ENCODE measurements at places on chromosomes 2 and 18. TPM values are rescaled to one million over a fixed set of nuclear protein-coding genes. Genes with fewer than 3 reads are reported as not detected.
A peak's percentile ranks its signal among the peaks of the same experiment; 100 is the strongest.

DNA sequence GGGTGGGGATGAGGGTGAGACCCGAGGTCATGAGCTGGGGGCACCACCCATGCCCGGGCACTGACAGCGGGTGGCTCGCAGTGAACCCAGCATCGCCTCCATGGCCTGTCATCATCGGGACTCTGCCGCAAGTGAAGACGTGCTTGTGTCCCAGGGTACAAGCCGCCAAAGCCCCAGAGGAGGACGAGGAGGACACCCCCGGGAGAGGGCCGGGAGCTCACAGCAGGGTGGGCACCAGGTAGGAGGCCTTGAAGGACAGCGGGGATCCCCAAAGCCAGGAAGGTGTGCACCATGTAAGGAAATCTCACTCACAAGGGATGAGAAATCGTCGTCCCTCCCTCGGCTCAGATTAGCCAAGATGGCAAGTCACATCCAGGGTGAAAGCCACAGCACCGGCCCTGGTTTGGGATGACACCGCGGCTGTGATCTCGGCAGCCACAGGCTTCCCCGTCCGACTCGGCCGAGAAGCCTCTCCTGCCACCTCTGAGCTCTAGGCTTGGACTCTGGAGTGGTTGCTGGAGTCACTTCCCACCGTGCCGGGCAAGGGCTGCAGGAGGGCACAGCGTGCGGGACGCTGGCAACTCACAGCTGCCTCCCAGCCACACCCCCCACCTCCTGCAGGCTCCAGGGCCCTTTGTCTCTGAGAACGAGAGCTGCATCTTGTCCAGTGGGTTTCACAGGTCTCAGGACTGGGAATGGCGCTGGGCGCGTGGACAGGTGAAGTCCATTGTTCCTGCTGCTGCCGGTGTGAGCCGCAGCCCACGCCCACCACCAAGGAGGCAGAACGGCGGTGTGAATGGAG lies 81.6 kb upstream of the CTDP1 start:
- H3K4me3 ChIP-seq, result no peak overlapping the region
- no peak for DNase-seq
- H3K27ac ChIP-seq, result no peak overlapping the region
- H3K4me1 ChIP-seq, result no peaks in the 10 kb centered on the region
- no peaks in the 10 kb centered on the region for H3K36me3 ChIP-seq

DNA sequence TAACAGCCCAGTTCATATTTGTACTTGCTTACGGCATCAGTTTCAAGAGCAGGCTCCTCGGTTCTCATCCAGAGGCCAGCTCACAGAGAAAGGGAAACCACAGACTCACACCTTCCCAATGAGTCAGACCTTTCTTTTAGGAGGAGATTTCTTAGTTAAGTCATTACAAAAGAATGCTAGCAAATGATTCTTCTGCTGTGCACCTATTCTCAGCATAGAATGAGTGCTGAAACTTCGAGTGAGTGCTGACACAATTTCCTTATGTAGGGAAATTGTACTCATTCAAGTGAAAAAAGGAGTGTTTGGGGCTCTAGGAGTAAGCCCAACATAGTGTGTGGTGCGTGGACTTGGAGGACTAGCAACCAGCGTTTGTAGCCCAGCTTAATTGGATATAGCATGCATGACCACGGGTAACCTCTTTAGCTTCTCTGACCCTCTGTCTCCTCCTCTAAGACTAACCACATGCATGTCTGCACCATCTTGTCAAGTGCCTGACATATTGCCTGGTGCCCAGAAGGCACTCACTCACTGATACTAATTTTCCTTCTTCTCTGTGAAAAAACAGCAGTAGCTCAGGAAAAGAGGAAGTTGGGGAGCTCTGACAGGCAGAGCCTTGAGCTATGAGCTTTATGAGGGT lies 87.0 kb downstream of the ALPK2 start:
- no peak for DNase-seq
- no peak overlapping the region for H3K4me3 ChIP-seq
- no peaks in the 10 kb centered on the region for H3K27me3 ChIP-seq
- H3K36me3 ChIP-seq, result peaks cover 30% of the 10 kb centered on the region

DNA sequence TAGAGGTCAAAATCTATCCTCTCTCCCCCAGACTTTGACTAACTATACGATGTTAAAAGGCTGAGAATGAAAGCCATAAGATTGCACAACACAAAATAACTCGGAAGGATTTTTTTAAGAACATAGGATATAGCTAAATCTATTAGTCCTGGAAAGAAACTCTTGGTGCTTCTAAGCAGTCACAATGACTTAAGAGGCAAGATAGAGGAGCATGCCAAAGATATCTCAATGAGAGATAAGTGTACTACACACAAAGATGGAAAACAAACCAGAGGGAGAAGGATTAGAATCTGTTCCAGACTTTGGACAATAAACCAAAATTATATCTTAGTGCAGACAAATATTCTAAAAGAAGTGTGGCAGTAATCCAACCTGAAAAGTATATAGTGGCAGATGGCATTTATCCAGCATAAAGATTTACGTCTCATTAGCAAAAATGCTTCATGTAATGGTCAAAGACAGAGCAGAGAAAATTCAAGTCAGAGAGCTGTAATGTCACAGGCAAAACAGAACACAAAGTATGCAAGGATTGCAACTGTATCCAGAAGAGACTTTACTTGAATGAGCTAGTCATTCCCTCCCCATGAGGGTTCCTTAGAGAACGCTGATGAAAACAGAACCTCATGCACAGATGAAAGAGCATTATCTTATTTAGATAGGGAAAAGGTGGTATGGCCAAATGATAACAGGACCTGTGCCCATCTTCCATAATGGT lies 28.8 kb upstream of the EVA1A start:
- DNase-seq, result no peak
- peak overlapping the region; percentile 9 for H3K27ac ChIP-seq
- H3K4me1 ChIP-seq, result peaks cover 55% of the 10 kb centered on the region
- no peaks in the 10 kb centered on the region for H3K36me3 ChIP-seq
- H3K27me3 ChIP-seq, result no peaks in the 10 kb centered on the region

DNA sequence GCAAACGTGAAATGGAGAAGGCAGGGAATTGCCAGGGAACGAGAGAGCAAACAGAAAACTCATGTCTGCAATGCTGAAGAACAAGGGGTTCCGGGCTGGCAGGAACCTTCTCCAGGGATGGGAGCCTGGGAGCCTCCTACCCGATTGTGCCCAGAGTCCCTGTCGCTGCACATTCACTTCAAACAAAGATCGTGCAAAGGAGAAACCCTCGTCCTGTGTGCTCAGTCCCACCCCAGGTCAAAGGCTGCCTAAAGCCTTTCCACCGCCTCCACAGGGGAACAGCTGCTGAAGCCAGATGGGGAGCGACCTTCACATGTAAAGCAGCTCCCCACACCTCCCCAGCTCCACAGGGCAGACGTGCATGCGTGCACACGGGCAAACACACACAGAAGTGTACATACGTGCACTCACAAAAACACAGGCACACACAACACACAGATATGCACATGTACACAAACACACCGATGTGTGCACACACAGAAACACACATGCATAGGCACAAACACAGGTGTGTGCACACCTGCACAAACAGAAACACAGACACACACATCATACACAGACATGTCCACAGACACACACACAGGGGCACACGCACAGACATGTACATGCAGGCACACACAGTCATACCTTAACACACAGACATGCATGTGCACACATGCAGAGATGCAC lies 460.1 kb upstream of the SALL3 start:
- no peaks in the 10 kb centered on the region for H3K36me3 ChIP-seq
- H3K27ac ChIP-seq, result no peak overlapping the region
- peak; percentile 53 for DNase-seq
- H3K4me1 ChIP-seq, result no peaks in the 10 kb centered on the region

GRCh38 chr18:3041843-3042242 lies 28.9 kb upstream of the LPIN2 start:
- H3K4me3 ChIP-seq, result no peak overlapping the region
- H3K27ac ChIP-seq, result no peak overlapping the region
- no peak for DNase-seq
- H3K27me3 ChIP-seq, result no peaks in the 10 kb centered on the region
- no peaks in the 10 kb centered on the region for H3K4me1 ChIP-seq

GRCh38 chr2:54648256-54648655 lies 75.2 kb upstream of the EML6 start:
- H3K27me3 ChIP-seq, result no peaks in the 10 kb centered on the region
- H3K4me3 ChIP-seq, result no peak overlapping the region
- H3K27ac ChIP-seq, result no peak overlapping the region
- H3K36me3 ChIP-seq, result peaks cover 70% of the 10 kb centered on the region
- DNase-seq, result no peak

- H3K27ac ChIP-seq, result no peak overlapping the region
- H3K4me1 ChIP-seq, result no peaks in the 10 kb centered on the region
- H3K36me3 ChIP-seq, result no peaks in the 10 kb centered on the region
These were observed 14.1 kb upstream of the PNPT1 start for GRCh38 chr2:55707751-55708150.

GRCh38 chr2:220077488-220077887 lies 450.1 kb downstream of the SLC4A3 start:
- peaks cover 68% of the 10 kb centered on the region for H3K4me1 ChIP-seq
- no peak for DNase-seq
- no peaks in the 10 kb centered on the region for H3K27me3 ChIP-seq
- no peak overlapping the region for H3K4me3 ChIP-seq

GRCh38 chr2:121473512-121473911 lies 57.2 kb upstream of the RNU4ATAC start:
- DNase-seq, result no peak
- H3K4me1 ChIP-seq, result peaks cover 39% of the 10 kb centered on the region
- H3K36me3 ChIP-seq, result peaks cover 20% of the 10 kb centered on the region
- no peaks in the 10 kb centered on the region for H3K27me3 ChIP-seq
- H3K4me3 ChIP-seq, result no peak overlapping the region

- no peak for DNase-seq
- H3K4me1 ChIP-seq, result no peaks in the 10 kb centered on the region
These were observed 120.5 kb upstream of the COPS8 start for GRCh38 chr2:236965021-236965840.

DNA sequence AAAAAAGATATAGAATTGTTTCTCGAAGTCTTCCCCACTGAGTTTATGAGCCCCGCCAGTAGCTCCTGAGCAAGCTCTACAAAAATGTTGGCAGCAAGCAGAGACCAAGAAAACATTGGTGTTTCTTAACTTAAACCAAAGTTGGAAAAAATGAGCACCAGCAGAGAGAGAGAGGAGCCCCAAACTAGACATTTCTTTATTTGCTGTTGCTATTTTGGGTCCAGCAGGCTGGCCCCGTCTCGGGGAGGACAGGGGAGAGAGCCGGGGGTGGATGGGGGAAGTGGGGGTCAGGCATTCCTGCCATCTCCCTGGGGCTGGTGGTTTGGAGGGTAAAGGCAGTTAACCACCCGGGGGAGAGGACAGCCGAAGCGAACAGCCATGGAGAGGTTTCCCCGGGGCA lies 113.0 kb downstream of the DYSF start:
- H3K4me1 ChIP-seq, result peaks cover 24% of the 10 kb centered on the region
- H3K27me3 ChIP-seq, result no peaks in the 10 kb centered on the region
- no peak overlapping the region for H3K27ac ChIP-seq
- H3K36me3 ChIP-seq, result peaks cover 11% of the 10 kb centered on the region

DNA sequence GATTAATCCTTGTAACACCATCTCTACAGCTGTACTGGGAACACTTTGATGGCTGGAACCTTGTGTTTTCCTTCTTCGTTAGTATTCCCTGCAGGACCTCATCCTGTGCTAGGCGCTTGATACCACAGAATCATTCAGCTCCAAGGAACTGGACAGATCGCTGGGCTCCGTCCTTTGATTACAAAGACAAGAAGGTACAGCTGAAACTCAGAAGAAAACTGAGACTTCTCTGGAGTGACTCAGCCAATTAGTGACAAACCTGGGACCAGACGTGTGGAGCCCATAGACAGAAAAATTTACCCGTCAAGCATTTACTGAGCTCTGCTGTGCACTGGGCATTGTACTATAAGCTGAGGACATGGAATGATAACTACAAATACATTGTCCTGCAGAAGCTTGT lies 67.3 kb downstream of the NCKAP5 start:
- H3K4me1 ChIP-seq, result peaks cover 24% of the 10 kb centered on the region
- no peak overlapping the region for H3K27ac ChIP-seq
- no peaks in the 10 kb centered on the region for H3K36me3 ChIP-seq
- DNase-seq, result no peak
- peaks cover 27% of the 10 kb centered on the region for H3K27me3 ChIP-seq

GRCh38 chr2:239706367-239706766 lies 305.5 kb upstream of the HDAC4 start:
- H3K4me1 ChIP-seq, result no peaks in the 10 kb centered on the region
- H3K27ac ChIP-seq, result no peak overlapping the region
- DNase-seq, result no peak
- H3K27me3 ChIP-seq, result no peaks in the 10 kb centered on the region
- H3K36me3 ChIP-seq, result no peaks in the 10 kb centered on the region
- no peak overlapping the region for H3K4me3 ChIP-seq

CYB5A gene
- 28.2 TPM for total RNA-seq

GLI2 gene
- 33.2 TPM for total RNA-seq

CASP8 gene
- total RNA-seq, result 11.4 TPM

ACADL gene
- total RNA-seq, result not detected

CREG2 gene
- total RNA-seq, result not detected

EVX2 gene
- total RNA-seq, result not detected

ALPG gene
- not detected for total RNA-seq

C2orf15 gene
- 0.26 TPM for total RNA-seq

UGT1A10 gene
- not detected for total RNA-seq

KLHL14 gene
- total RNA-seq, result not detected
